ENCODE measurements at places on chromosomes 1 and 21.

GRCh38 chr1:116518400-116518799, 52.4 kb downstream of the CD58 start:
- DNase-seq: no peak

DNA sequence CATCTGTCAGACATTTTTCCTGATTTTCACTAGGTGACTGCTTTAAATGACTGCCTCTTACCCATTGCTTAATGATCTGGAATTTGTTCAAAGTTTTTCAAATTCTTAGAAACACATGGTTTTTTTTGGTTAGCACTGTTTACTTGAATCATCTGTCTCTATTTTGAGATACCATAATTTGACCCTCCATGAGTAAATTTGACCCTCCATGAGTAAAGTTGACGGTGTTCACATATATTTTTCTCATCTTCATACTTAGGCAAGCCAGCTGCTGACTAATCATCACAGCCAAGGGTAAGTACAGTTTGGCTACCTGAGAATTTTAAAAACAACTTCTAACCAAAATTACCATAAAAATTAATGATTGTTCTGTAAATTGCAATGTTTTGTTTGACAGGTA, 586.5 kb downstream of the PTBP2 start:
- DNase-seq: no peak

DNA sequence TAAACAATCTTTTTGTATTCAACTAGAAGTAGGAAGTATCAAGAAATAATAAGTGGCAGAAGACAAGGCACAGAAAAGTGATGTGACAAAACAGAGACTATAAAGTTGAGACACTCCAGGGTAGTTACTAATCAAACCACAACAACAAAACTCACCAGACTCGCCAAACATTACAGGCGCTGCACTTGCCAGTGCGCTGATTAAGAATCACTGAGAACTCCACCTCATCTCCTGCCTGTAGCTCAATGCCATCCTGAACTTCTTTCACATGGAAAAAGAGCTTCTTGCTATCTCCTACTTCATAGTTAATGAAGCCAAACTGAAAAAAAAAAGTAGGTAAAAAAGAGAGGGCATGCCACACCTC, 2.8 kb upstream of the NRAS start:
- DNase-seq: no peak

- DNase-seq: peak; percentile 18
These were observed 22.9 kb upstream of the NDC1 start for GRCh38 chr1:53860967-53861411.

GRCh38 chr1:32904797-32905196, 3.6 kb upstream of the TMEM54 start:
- no peak for DNase-seq

- no peak for DNase-seq
These were observed at the start of gene GPR37L1 for GRCh38 chr1:202122639-202123335. TSS of gene GPR37L1 (plus strand) at chr1:202122917. CDS start at chr1:202122964, 47 bp downstream.

DNA sequence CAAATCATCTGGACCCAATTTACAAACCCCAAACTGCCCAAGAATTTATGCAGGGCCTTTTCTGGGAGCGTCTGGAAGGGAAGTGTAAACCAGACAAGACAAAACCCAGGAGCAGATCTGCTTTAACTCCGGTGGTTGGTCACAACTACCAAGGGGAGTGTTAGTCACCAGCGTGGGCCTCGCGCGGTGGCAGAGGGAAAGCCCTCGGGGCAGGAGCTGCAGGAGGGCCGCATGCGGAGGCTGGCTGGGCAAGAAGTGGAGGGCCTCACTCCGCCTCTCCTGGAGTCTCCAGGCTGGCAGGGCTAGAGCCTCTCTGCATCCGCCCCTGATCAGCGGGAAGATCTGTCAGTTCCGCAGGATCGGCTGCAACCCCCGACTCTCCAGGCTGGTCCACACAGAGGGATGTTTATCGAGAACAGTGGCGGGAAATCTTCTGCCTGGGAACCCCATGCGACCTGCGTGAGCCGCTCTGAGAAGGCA, 2.0 kb downstream of the COL24A1 start:
- no peak for DNase-seq

GRCh38 chr21:30831194-30831765, 1.7 kb upstream of the KRTAP7-1 start:
- peak; percentile 7 for DNase-seq

GRCh38 chr1:60958001-60958400, 124.4 kb upstream of the NFIA start:
- DNase-seq: no peak

GRCh38 chr1:167227934-167228378, 7.3 kb downstream of the POU2F1 start:
- DNase-seq: no peak

GRCh38 chr1:59220356-59220755, 76.5 kb upstream of the FGGY start:
- DNase-seq: no peak

DNA sequence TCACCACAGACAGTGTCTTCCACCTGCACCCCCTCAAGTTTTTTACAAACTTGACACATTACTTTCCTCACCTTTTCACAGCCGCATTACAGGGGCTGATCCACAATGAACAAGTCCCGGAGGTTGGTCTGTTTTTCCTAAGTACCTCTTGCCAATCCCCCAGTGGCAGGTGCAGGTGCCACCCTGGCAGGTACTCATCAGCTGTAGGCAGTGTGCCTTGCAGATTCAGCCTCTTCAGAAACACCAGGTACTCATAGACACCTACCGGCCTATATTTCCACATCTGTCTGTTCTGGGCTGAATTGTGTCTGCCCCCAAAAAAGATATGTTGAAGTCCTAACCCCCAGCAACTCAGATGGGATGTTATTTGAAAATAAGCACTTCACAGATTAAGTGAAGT, 81.4 kb upstream of the CNIH3 start:
- DNase-seq: no peak

- no peak for DNase-seq
These were observed 48.0 kb downstream of the MAN1C1 start for GRCh38 chr1:25664357-25665199.

DNA sequence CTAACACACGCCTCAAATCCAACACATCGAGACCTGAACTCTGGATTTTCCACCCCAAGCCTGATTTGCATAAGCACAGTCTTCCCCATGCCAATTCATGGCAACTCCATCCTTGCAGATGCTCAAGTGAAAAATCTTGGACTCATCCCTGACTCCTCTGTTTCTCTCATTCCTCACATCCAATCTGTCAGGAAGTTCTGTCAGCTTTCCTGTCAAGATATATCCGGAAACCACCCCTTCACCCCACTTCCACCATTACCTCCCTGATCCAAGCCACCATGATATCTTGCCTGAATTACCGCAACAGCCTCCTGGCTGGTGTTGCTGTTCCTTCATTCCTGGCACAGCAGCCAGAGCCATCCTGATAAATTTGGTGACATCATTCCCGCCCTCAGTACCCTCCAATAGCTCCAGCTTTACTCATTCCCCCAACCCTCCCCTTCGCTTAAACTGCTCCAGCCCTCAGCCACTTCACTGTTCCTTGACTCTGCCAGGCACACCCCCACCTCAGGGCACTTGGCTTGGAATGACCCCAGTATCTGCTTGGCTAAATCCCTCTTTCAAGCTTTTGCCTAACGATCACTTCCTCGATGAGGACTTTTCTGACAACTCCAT, 17.4 kb downstream of the TCEA3 start:
- DNase-seq: no peak

GRCh38 chr21:36132696-36133095, 2.2 kb upstream of the CBR3 start:
- DNase-seq: no peak

GRCh38 chr1:46823151-46823550, 24.3 kb downstream of the CYP4B1 start:
- no peak for DNase-seq
